Lung (tissue), 17 donors: ENCODE measurements at places on chromosomes 12 and 14. TPM values are rescaled to one million over a fixed set of nuclear protein-coding genes. Genes with fewer than 3 reads are reported as not detected.
A peak's percentile ranks its signal among the peaks of the same experiment; 100 is the strongest.

The LDHB gene
- total RNA-seq, result 480 TPM

The DAO gene
- total RNA-seq, result not detected

The MANSC4 gene
- not detected for total RNA-seq

The CPNE8 gene
- 20.1 TPM for total RNA-seq

The CCNK gene
- 91.9 TPM for total RNA-seq

The PSME1 gene
- 192 TPM for total RNA-seq

GRCh38 chr12:94595152-94595551 lies 55.2 kb downstream of the TMCC3 start:
- no peaks in the 10 kb centered on the region for H3K36me3 ChIP-seq
- H3K4me3 ChIP-seq, result no peak overlapping the region
- DNase-seq, result no peak
- H3K4me1 ChIP-seq, result no peaks in the 10 kb centered on the region
- H3K27me3 ChIP-seq, result no peaks in the 10 kb centered on the region

DNA sequence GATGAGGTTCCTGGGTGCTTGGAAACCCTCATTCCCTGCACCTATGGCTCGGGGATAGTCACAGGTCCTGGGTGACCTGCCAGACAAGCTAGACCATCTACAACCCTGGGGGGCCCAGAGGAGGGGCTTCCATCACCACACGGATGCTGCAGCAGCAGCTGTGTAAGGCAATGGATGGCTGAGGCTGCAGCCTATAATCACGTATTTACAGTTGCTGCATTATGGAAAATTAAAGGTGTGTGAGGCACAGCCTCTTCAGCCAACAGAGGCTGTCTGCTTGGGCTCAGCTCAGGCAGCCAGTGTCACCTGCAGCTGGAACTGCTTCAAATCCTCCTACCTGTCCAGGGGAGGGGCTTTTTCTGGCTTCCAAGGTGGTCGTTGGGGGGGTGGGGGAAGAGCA lies 268.1 kb downstream of the CACNA1C start:
- no peak overlapping the region for H3K27ac ChIP-seq
- no peak overlapping the region for H3K4me3 ChIP-seq
- no peak for DNase-seq
- no peaks in the 10 kb centered on the region for H3K27me3 ChIP-seq

DNA sequence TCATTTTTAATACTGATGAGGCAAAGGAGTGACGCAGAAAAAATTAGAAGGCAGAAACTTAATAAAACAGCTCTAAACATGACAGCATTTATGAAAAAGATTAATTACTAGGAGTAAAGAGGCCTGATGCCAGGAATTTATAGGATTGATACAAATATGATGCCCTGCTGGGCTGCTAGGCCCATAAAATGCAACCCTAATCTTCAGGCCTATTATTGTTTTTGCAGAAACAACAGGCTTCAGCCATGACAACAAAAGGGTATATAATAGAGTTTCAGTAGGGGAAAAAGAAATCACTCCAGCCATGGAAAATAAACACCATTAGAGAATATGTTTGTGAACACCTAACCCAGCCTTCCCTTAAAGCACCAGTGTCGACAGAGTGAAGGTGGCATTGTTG lies 50.6 kb downstream of the OTX2 start:
- no peaks in the 10 kb centered on the region for H3K36me3 ChIP-seq
- H3K4me3 ChIP-seq, result no peak overlapping the region
- no peaks in the 10 kb centered on the region for H3K27me3 ChIP-seq
- no peaks in the 10 kb centered on the region for H3K4me1 ChIP-seq
- no peak overlapping the region for H3K27ac ChIP-seq
- DNase-seq, result no peak

- no peak for DNase-seq
- H3K4me3 ChIP-seq, result no peak overlapping the region
- peaks cover 30% of the 10 kb centered on the region for H3K4me1 ChIP-seq
- H3K27me3 ChIP-seq, result no peaks in the 10 kb centered on the region
- no peaks in the 10 kb centered on the region for H3K36me3 ChIP-seq
These were observed 120.8 kb upstream of the TMCC3 start for GRCh38 chr12:94771199-94771598.

DNA sequence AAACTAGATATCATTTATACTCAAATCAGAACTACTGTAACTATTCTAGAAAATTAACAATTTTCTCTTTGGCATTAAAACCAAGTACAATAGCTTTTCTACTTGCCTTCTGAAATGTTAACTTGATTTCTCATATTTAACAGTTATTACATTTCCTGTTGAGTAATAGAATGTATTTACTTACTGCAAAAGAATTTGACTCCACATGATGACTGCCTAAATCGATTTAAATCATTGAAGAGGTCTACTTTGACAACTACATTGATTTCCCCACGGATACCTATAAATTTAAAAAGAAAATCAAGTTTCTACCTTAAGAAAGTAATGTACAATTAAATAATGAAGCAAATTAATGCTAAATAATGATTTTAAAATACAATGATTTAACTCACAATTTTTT lies 18.9 kb downstream of the C2CD5 start:
- no peak overlapping the region for H3K27ac ChIP-seq
- H3K4me3 ChIP-seq, result no peak overlapping the region
- peaks cover 29% of the 10 kb centered on the region for H3K36me3 ChIP-seq
- H3K27me3 ChIP-seq, result no peaks in the 10 kb centered on the region
- H3K4me1 ChIP-seq, result no peaks in the 10 kb centered on the region
- DNase-seq, result no peak

DNA sequence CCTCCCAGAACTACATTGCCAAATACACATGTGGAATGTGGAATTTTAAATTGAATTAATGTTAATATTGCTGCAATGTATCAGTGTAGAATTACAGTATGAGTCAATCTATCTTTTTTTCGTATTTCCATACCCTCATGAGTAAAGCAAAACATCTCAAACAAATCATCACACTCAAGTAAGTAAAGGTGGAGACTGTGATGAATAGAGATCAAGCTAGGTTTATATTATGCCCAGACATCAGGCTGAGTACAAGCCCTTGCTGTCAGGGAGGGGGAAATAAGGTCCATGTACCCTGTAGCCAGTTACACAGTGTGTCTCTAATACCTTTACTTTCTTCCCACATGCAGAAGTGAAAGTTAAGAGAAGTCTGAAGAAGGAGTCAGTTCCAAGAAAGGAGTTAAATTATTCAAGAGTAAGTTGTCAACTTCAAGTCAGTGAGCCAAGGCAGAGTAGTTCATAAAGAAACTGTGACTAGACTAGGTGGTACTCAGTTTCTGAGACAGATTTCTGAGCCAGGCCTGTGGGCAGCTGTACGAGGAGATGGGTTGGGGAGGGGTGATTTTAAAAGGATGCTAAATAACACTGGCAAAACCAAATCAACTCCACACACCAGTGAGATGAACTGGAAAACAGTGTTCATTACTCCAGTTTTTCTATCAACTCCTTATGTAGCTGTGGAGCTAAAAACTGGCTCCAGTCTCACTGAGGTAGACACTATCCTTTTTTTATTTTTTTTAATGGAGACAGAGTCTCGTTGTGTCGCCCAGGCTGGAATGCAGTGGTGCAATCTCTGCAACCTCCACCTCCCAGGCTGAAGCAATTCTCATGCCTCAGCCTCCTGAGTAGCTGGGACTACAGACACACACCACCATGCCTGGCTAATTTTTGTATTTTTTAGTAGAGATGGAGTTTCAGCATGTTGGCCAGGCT lies 23.8 kb upstream of the STK38L start:
- no peak for DNase-seq
- H3K27me3 ChIP-seq, result no peaks in the 10 kb centered on the region
- H3K4me1 ChIP-seq, result no peaks in the 10 kb centered on the region

- DNase-seq, result peak; percentile 98
- no peak overlapping the region for H3K4me3 ChIP-seq
- peaks cover 26% of the 10 kb centered on the region for H3K4me1 ChIP-seq
- H3K27ac ChIP-seq, result no peak overlapping the region
- H3K27me3 ChIP-seq, result no peaks in the 10 kb centered on the region
These were observed 35.4 kb downstream of the TAOK3 start for GRCh38 chr12:118337194-118337838.

DNA sequence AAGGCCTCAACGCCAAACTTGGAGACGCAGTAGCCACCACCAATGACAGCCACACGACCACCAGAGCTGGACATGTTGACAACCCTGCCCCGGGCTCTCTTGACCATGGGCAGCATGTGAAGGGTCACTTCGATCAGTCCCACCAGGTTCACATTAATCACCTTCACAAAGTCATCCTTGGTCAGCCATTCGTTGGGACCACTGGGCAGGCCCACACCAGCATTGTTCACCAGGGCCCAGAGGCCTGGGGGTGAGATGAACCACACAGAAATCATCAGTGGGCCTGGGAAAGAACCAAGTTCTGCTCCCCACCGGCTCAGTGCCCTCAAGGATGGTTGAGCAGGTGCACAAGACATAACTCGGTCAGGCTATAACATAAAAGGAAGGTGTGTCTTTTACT lies 4.0 kb downstream of the SDR9C7 start:
- no peak for DNase-seq
- H3K27ac ChIP-seq, result no peak overlapping the region
- peaks cover 5% of the 10 kb centered on the region for H3K4me1 ChIP-seq
- H3K27me3 ChIP-seq, result no peaks in the 10 kb centered on the region

DNA sequence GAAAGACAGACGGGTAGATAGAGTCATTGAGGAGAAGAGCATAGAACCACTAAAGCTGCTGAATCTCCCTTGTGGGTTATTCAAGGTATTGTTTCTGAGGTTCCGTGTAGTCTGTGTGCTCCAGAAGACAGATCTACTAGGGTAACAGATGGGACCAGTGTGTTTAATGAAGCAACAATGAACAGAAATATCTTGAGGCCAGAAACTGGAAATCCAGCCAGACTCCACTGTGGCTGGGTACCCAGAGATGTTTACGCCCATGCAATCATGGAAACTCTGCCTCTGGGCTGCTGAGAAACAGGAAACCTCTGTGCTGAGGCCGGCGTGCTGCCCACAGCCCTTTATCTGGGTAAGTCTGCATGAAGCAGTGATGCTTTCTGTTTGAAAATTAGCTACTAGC lies 8.3 kb downstream of the PROX2 start:
- H3K36me3 ChIP-seq, result no peaks in the 10 kb centered on the region
- H3K27me3 ChIP-seq, result no peaks in the 10 kb centered on the region
- no peaks in the 10 kb centered on the region for H3K4me1 ChIP-seq
- H3K27ac ChIP-seq, result no peak overlapping the region

DNA sequence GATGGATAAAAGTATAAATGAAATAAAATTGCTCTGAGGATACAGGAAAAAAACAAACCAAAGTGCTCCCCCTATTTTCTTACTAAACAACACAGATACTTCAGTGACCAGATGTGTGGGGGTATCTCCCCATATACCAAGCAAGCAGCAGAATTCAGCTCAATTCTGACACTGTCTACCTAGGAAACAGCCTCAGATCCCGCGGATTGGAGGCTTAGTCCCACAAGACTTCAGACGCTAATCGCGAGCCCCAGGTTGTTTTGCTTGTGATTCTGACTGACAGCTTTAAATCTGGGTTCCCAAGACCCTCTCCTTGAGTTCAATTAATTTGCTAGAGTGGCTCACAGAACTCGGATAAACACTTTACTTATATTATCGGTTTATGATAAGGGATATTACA lies 17.3 kb downstream of the NFKBIA start:
- no peak overlapping the region for H3K4me3 ChIP-seq
- no peaks in the 10 kb centered on the region for H3K36me3 ChIP-seq
- no peak for DNase-seq
- peak overlapping the region; percentile 74 for H3K27ac ChIP-seq
- peaks cover 28% of the 10 kb centered on the region for H3K4me1 ChIP-seq

- no peak overlapping the region for H3K4me3 ChIP-seq
- no peaks in the 10 kb centered on the region for H3K27me3 ChIP-seq
- no peaks in the 10 kb centered on the region for H3K4me1 ChIP-seq
These were observed 45.8 kb upstream of the TMED10 start for GRCh38 chr14:75222208-75222701.

DNA sequence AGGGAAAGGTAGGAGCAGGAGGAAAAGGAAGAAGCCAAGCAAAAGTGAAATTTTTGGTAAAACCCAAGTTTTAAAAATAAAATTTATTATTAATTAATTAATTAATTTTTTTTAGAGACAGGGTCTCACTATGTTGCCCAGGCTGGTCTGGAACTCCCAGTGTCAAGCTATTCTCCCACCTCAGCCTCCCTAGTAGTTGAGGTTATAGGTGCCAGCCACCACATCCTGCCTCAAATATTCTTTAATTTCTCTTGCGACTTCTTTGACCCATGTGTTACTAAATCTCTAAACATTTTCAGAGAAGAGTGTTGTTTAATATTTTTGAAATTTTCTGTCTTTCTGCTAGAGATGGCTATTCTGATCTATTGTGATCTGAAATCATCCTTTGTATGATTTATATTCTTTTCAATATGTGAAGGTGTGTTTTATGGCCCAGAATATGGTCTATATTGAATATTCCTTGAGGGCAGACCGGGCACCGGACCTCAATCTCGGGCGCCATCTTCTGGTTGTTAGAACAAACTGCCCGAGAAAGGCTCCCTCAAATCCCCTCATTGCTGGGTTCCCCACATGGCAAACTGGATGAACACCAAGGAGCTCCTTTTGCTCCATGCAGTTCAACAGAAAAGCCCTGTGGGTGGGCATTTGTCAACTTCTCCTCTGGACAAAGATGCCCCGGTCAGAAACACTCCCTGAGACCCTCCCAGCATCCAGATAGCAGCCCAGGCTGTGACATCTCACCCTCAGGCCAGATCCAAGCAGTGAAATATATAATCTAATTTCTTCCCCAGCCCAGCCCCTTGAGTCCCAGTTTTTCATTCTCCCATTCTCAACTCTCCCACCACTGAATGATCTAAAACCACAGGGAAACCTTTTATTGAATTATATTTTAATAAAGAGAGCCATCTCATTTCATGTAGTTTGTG lies 110.5 kb downstream of the ASCL4 start:
- no peaks in the 10 kb centered on the region for H3K36me3 ChIP-seq
- no peak overlapping the region for H3K27ac ChIP-seq
- H3K4me1 ChIP-seq, result no peaks in the 10 kb centered on the region
- H3K4me3 ChIP-seq, result no peak overlapping the region
- peak; percentile 70 for DNase-seq
- H3K27me3 ChIP-seq, result peaks cover 3% of the 10 kb centered on the region

- no peak overlapping the region for H3K27ac ChIP-seq
- H3K4me1 ChIP-seq, result no peaks in the 10 kb centered on the region
- H3K4me3 ChIP-seq, result no peak overlapping the region
- H3K27me3 ChIP-seq, result no peaks in the 10 kb centered on the region
- peaks cover 13% of the 10 kb centered on the region for H3K36me3 ChIP-seq
These were observed 16.4 kb downstream of the FAM234B start for GRCh38 chr12:13060581-13060980.

- H3K27ac ChIP-seq, result no peak overlapping the region
- no peak overlapping the region for H3K4me3 ChIP-seq
- H3K27me3 ChIP-seq, result no peaks in the 10 kb centered on the region
- no peak for DNase-seq
- no peaks in the 10 kb centered on the region for H3K4me1 ChIP-seq
These were observed 265.8 kb downstream of the CPNE8 start for GRCh38 chr12:38639625-38640024.

DNA sequence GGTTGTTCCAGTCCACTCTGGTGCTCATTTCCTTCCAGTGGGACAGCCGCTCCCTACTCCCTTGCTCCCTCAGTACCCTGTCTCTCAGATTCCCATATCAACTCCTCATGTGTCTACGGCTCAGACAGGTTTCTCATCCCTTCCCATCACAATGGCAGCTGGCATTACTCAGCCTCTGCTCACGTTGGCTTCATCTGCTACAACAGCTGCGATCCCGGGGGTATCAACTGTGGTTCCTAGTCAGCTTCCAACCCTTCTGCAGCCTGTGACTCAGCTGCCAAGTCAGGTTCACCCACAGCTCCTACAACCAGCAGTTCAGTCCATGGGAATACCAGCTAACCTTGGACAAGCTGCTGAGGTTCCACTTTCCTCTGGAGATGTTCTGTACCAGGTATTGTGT lies 69.9 kb downstream of the RAD52 start:
- no peaks in the 10 kb centered on the region for H3K4me1 ChIP-seq
- H3K27me3 ChIP-seq, result no peaks in the 10 kb centered on the region
- peaks cover 40% of the 10 kb centered on the region for H3K36me3 ChIP-seq
- H3K4me3 ChIP-seq, result no peak overlapping the region
